ENCODE measurements at places on chromosomes 7 and 10.
A peak's percentile ranks its signal among the peaks of the same experiment; 100 is the strongest.

DNA sequence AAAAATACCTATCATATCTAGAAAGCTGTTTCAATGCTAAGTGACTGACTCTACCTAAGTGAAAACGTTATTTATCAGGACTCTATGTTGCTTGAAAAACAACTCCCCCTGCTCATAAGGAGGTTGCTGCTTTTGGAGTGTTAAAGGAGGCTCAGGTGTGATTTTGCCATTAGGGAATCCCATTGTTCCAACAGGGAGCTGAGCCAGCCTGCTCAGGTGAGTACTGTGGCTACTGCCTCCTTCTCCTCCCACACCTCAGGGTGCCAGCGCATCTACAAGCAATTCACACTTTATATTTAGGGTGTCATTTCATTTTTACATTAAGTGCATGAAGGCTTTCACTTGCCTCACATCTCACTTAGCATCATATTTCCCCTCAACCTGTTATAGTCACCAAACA lies 84.7 kb downstream of the SEM1 start:
- DNase-seq, result no peak

GRCh38 chr7:130918129-130919052 lies 184.4 kb upstream of the KLF14 start:
- DNase-seq, result no peak

GRCh38 chr10:101783736-101784118 lies 481 bp upstream of the NPM3 start:
- no peak for DNase-seq

- no peak for DNase-seq
These were observed 194.8 kb downstream of the FANK1 start for GRCh38 chr10:126090911-126091728.

- no peak for DNase-seq
These were observed 1.2 kb downstream of the MCU start for GRCh38 chr10:72692994-72693781.

- no peak for DNase-seq
These were observed 730.5 kb downstream of the ZWINT start for GRCh38 chr10:55630491-55631056.

DNA sequence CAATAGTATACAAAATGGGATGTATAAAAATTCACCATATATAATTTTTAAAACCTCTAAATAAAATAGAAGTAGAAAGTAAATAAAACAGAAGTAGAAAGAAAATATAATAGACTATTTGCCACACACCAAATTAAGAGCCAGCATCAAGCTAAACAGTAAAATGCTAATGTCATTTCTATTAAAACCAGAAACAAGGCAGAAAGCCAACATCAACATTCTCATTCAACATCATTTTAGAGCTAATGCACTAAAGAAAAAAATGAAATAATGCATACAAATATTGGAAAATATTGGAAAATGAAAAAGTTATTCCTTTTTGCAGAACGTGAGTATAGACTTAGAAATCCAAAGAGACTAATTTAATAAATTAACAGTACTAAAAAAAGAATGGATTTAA lies 23.4 kb upstream of the RELN start:
- DNase-seq, result no peak

- no peak for DNase-seq
These were observed 4.6 kb downstream of the SHOC2 start for GRCh38 chr10:110923856-110924493.

DNA sequence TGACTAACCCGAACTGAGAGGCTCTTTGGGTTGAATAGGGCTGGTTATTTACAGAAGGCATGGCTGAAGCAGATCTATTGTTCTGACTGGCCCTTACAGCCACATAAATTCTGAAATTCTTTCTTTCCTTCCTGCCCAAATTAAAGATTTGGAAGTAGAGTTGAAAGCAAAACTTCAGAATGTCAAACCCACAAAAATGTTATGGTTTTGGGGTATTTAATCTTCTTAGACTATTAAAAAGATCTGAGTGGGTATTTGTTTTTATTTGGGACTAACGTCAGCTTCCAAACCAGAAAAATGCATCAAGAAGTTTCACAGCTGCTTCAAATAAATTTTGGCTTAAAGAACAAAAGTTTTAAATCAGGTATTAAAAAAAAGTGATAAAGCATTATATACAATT lies 124.5 kb downstream of the AHR start:
- no peak for DNase-seq

DNA sequence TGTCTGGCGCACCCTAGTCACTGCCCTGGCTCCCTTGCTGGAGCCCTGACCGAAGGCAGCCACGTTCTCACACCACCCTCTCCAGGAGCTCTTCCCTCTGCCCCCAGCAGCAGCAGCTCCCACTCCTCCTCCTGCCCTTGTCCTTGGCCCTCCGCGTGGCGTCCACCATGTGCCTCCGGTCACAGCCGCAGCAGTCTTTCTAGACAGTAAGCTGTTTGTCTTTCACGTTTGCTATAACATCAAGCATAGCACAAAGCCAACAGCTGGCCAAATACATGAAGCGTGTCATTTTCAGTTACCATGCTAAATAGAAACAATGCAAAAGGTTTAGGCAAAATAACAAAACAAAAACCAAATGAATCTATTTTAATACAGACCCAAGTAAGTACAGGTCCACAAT lies 3.3 kb downstream of the PITRM1 start:
- no peak for DNase-seq

GRCh38 chr7:128211626-128212025 lies 29.5 kb upstream of the LEP start:
- no peak for DNase-seq

DNA sequence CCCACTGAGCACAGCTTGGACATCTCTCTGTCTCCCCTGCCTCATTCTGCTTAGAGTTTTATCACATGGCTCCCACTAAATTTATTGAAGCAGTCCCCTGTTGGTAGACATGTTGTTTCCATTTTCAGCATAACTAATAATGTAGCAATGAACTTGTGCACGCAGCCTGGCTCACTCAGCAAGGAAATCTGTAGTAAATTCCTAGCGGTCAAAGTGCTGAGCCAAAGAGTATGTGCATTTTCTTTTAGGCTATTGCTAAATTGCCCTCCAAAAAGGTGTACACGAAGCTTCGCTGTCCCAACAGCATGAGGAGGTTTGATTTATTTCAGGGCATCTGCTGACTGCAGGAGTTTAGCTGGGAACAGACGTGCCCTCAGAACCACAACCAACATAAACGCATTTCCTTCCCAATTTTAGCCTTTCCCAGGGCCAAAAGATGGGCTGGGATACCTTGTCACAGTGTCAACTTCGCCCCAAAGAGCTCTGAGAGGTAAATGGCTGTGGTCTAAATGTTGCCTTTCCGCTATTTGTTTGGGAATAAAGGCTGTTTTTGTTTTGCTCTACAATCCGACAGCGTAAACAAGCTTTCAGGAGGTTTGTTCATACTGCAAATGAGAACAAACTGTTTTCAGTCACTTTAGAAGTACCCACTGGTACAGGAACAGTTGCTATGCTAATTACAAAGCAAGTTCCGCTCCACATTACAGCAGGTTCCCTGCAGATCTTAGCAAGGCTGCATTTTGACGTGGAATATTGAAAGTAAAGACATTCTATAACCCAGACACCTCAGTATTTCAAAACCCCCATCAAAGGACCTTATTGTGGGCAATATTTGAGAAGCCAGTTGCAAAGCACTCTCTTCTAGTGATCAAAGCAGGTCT lies 16.8 kb downstream of the VSIR start:
- no peak for DNase-seq

GRCh38 chr10:12797471-12798262 lies 203.8 kb downstream of the CCDC3 start:
- no peak for DNase-seq

- DNase-seq, result no peak
These were observed 136.1 kb downstream of the SEMA3A start for GRCh38 chr7:84058311-84059076.

GRCh38 chr10:131812736-131813604 lies 87.8 kb upstream of the PPP2R2D start:
- peak; percentile 53 for DNase-seq

DNA sequence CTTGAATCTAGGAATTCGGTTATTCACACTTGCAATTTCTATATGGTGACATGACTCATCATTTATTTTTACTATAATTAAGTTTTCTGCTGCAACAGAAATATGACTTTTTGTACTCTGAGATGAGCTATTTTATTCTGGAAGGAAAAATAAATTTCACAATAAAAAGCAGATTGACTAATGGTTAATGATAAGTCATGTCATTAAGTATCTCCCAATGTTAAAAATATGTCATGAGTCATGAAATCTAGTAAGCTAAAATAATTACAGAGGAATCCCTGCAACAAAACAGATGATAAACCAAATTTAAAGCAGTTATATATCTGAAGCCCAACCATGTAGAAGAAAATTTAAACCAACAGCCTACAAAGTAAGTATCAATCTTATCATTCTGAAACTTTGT lies 149.2 kb downstream of the CACNA2D1 start:
- DNase-seq, result no peak

GRCh38 chr10:113379091-113379490 lies 173.8 kb upstream of the HABP2 start:
- DNase-seq, result no peak

- no peak for DNase-seq
These were observed 12.2 kb downstream of the RPS24 start for GRCh38 chr10:78045856-78046255.

GRCh38 chr7:153072806-153073205 lies 313.3 kb downstream of the ACTR3B start:
- no peak for DNase-seq

GRCh38 chr10:77970869-77971803 lies 44.6 kb upstream of the DLG5 start:
- DNase-seq, result peak; percentile 70

- DNase-seq, result no peak
These were observed 696.7 kb upstream of the CELF2 start for GRCh38 chr10:10320956-10321355.

DNA sequence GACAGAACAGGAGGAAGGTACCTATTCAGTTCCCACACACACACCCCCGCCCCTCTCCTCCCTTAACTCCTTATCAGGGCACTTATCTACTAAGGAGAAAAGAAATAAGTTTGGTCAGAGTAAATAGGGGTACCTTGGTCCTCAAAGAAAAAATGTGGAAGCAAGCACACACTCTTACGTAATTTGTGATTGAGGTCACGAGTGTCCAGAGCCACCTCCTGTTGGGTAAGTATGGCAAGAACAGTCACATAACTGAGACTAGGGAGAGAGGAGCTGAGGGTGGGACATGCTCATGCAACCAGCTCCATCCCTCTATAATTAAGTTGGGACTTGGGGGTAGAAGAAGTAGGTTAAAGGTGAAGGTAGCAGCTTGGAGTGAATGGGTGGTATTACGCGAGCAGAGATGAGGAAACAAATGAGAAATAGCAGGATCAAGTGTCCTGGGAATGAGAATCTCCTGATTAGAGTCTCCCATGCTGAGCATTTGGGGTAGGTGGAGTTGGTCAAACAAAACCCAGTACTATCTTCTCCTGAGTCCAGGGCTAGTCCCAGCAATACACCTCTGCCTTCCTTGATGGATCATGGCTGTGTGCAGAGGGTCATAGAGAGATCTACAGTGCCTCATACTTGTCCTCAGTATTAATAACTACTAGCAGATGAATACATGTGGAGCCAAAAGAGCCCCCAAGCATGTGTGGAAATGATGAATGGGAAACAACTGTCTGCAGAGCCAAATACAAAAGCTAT lies 77.1 kb downstream of the GSAP start:
- DNase-seq, result no peak

GRCh38 chr7:153389261-153389660 lies 629.7 kb downstream of the ACTR3B start:
- DNase-seq, result no peak

- DNase-seq, result no peak
These were observed 219.1 kb downstream of the VTI1A start for GRCh38 chr10:112666094-112666493.

DNA sequence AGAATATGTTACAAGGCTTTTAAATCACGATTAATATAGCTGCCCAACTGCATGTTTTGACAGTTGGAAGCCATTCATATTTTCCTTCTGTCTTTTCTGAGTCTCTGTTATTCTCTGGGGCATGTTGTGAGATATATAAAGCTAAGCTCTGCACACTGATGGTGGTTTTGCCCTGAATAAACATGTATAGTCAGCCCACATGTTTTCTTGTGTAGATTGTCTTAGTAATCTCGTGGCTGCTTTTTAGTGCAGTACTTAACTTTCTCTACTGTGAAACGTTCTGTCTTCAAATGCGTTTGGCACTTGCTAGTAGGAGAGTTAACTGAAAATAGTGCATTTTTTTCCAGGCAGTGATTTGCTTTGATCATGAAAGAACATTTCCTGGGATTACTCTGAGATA lies 268.5 kb downstream of the DNAJB9 start:
- DNase-seq, result no peak

DNA sequence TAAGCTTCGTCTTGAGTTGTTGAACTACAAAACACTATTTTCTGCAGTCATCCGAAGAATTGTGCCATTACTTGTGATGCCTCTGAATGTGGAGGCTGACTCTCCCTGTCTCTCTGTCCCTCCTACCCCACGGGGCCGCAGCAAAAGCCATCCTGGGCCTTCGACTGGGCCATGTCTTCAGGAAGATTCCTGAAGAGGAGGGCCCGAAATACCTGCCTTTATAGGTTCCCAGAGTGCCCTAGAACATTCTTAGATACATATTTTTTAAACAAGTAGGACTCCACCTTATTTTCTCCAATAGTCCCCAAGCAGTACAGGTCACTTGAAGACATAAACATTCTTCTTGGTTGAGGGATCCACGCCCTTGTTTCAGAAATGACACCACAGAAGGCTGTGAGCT lies 8.1 kb downstream of the IGFBP3 start:
- DNase-seq, result no peak

GRCh38 chr10:112913661-112914287 lies 36.3 kb upstream of the TCF7L2 start:
- DNase-seq, result no peak

DNA sequence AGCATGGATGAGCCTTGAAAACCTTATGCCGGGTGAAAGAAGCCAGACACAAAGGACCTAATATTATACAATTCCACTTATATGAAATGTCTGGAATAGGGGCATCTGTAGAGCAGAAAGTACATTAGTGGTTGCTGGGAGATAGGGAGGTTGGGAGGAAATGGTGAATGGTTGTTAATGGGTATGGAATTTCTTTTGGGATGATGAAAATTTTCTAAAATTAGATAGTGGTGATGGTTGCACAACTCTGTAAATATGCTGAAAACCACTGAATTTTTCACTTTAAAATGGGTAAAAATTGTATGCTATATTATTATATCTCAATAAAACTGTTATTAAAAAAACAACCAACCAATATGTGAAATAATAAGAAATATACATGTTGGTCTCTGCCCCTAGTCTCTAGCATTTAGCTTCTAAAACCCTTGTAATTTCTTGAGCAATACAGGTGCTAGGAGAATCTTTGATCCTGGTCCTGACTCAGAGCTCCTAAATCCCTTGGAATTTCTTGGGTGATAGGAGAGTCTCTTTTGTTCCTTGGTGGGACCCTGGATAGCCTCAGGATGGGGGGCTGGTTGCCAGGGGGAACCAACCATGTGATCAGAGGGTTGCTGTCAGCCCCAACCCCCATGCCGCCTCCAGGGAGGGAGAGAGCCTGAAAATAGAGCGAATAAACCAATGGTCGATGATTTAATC lies 64.0 kb downstream of the TACR2 start:
- DNase-seq, result no peak

DNA sequence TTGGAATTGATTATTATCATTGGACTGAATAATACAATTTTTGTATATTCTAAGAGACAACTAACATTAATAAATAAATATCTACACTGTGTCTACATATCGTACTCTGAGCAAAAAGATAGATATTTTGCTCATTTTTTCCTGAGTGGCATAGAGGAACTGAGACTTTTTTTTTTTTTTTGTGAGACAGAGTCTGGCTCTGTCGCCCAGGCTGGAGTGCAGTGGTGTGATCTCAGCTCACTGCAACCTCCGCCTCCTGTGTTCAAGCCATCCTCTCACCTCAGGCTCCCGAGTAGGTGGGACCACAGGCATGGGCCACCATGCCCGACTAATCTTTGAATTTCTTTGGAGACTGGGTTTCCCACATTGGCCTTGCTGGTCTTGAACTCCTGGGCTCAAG lies 14.0 kb downstream of the KMT2E start:
- no peak for DNase-seq
